ENCODE measurements at places on chromosomes 4 and X.
A peak's percentile ranks its signal among the peaks of the same experiment; 100 is the strongest.

DNA sequence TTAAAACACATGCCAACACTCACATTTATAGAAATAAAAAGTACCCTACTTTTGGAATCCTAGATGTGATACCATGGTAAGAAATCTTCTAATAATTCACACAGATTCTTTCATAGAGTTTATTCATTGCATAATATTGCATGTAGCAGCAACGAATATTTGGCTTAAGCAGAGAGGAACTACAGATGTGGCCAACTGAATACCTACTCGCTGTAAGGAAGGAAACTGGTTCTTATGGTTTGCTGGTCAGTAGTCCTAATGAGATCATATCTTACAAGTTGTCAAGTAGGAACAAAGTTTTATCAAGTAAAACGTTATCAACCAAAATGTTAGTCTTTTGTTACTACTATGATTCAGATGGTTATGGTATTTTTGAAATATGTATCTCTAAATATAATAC, 996.1 kb downstream of the PDHA2 start:
- H3K4me1 ChIP-seq, result no peaks in the 10 kb centered on the region
- H3K36me3 ChIP-seq, result no peaks in the 10 kb centered on the region
- H3K27ac ChIP-seq, result no peak overlapping the region
- no peak overlapping the region for H3K4me3 ChIP-seq
- no peak for DNase-seq

DNA sequence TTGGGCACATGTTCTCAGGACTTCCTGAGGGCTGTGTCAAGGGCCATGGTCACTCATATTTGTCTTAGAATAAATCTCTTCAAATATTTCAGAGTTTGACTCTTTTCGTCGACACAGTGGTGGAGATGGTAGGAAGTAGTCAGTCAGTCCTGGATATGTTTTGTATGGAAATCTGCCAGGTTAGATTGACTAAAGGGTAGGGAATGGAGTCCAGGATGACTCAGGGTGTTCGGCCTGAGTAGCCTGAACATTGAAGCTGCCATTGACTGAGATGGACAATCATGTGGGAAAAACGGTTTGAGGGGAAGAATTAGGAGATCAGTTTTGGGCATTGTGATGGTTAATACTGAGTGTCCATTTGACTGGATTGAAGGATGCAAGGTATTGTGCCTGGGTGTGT, 177.1 kb upstream of the CENPE start:
- peaks cover 12% of the 10 kb centered on the region for H3K4me1 ChIP-seq
- no peaks in the 10 kb centered on the region for H3K36me3 ChIP-seq
- H3K27ac ChIP-seq, result no peak overlapping the region
- no peaks in the 10 kb centered on the region for H3K27me3 ChIP-seq

- no peak overlapping the region for H3K27ac ChIP-seq
- peak; percentile 2 for DNase-seq
- no peaks in the 10 kb centered on the region for H3K27me3 ChIP-seq
- H3K36me3 ChIP-seq, result no peaks in the 10 kb centered on the region
- no peak overlapping the region for H3K4me3 ChIP-seq
Observed at GRCh38 chr4:177728361-177729152, 286.3 kb upstream of the AGA start.

DNA sequence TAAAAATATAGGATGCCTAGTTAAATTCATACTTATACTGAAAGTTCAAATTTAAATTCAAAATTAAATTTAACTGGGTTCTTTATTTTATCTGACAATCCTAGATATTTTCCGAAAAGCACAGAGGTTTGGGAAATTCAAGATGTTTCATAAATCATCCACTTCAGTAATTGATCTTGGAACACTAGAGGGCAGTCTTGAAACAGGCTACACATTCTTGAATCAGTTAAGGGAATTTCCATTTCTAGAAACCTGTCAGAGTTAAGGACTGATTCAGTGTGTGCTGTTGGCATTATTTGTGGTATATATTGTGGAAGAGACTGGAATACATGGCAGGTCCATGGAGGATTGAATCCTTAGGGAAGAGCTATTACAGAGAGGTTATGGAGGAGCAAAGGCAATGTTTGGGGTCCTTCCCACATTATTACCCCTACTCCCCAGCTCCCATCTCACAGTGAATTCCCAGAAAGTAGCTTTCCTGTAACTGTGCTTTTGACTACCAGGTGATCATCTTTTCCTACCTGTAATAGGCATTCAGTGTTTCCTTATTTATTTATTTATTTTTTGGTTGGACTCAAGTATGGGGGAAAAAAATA, 92.9 kb downstream of the EGF start:
- DNase-seq, result peak; percentile 41
- no peaks in the 10 kb centered on the region for H3K36me3 ChIP-seq
- H3K4me3 ChIP-seq, result no peak overlapping the region
- no peaks in the 10 kb centered on the region for H3K4me1 ChIP-seq

- no peaks in the 10 kb centered on the region for H3K36me3 ChIP-seq
- no peaks in the 10 kb centered on the region for H3K27me3 ChIP-seq
- no peak for DNase-seq
Observed at GRCh38 chr4:930827-931193, 1.3 kb downstream of the GAK start.

DNA sequence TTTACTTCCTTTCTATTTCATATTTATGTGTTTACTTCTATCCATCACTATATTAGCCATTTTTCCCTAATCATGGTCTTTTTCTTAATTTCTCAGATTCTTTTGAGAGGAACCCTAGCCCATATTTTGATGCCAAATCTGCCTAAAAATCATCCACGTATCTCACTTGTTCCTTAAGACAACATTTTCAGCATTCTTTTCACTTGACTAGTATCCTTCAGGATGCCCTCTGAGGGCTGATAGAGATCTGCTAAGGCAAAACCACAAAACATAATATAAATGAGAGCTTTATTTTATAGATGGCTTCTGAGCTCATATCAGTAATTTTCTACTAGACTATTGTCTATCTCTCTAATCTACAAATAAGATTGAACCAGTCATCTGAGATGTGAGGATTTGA, 341.9 kb downstream of the GPM6A start:
- H3K27ac ChIP-seq, result no peak overlapping the region
- no peaks in the 10 kb centered on the region for H3K36me3 ChIP-seq
- H3K27me3 ChIP-seq, result no peaks in the 10 kb centered on the region

- H3K27me3 ChIP-seq, result no peaks in the 10 kb centered on the region
- no peaks in the 10 kb centered on the region for H3K36me3 ChIP-seq
- H3K4me1 ChIP-seq, result no peaks in the 10 kb centered on the region
- DNase-seq, result peak; percentile 41
- no peak overlapping the region for H3K4me3 ChIP-seq
Observed at GRCh38 chrX:39152106-39152649, 350.9 kb downstream of the MID1IP1 start.

DNA sequence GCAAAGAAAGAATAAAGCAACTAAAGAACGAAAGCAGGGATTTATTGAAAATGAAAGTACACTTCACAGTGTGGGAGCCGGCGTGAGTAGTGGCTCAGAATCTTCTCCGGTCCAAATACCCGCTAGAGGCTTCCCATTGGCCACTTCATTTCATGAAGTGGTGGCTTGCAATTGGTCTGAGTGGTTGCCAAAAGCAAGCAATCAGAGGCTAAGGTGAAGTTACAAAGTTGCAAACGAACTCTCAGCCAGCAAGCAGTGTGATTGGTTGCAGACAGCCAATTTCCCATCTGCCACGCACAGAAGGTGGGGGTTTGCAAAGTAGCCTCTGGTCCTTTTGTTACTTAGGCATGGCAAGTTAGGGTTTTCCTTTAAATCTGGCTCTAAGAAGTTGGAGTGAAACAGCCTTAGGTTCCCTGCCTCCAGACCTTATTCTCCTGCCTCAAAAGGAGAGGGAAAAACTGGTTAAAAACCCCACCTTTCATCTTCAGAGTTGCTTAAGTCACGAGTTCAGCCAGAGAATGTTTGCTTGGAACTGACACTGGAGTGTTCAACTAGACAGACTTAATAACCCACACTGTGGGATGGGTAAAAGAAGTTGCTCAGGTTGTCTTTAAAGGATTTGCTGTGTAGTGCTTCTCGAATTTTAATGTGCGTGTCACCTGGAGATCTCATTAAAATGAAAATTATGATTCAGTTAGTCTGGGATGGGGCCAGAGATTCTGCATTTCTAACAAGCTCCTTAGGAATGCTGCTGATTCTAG, 6.9 kb upstream of the CLOCK start:
- peaks cover 8% of the 10 kb centered on the region for H3K4me1 ChIP-seq
- no peaks in the 10 kb centered on the region for H3K27me3 ChIP-seq
- H3K4me3 ChIP-seq, result no peak overlapping the region
- DNase-seq, result peak; percentile 5

GRCh38 chr4:140070973-140071372, 83.0 kb downstream of the MAML3 start:
- DNase-seq, result no peak
- H3K4me3 ChIP-seq, result no peak overlapping the region
- H3K27ac ChIP-seq, result peak overlapping the region; percentile 56
- H3K27me3 ChIP-seq, result no peaks in the 10 kb centered on the region
- H3K4me1 ChIP-seq, result peaks cover 19% of the 10 kb centered on the region

GRCh38 chrX:9980927-9981326, 13.8 kb downstream of the CLDN34 start:
- H3K4me1 ChIP-seq, result no peaks in the 10 kb centered on the region
- H3K27ac ChIP-seq, result no peak overlapping the region
- no peaks in the 10 kb centered on the region for H3K36me3 ChIP-seq
- H3K27me3 ChIP-seq, result no peaks in the 10 kb centered on the region
- H3K4me3 ChIP-seq, result no peak overlapping the region

- no peaks in the 10 kb centered on the region for H3K27me3 ChIP-seq
- H3K4me3 ChIP-seq, result no peak overlapping the region
- no peaks in the 10 kb centered on the region for H3K4me1 ChIP-seq
- no peaks in the 10 kb centered on the region for H3K36me3 ChIP-seq
Observed at GRCh38 chrX:51151734-51152133, 180.9 kb upstream of the NUDT10 start.

- no peaks in the 10 kb centered on the region for H3K4me1 ChIP-seq
- no peak overlapping the region for H3K27ac ChIP-seq
- no peaks in the 10 kb centered on the region for H3K36me3 ChIP-seq
- no peaks in the 10 kb centered on the region for H3K27me3 ChIP-seq
- no peak for DNase-seq
- no peak overlapping the region for H3K4me3 ChIP-seq
Observed at GRCh38 chr4:41550308-41550707, 12.4 kb downstream of the LIMCH1 start.

DNA sequence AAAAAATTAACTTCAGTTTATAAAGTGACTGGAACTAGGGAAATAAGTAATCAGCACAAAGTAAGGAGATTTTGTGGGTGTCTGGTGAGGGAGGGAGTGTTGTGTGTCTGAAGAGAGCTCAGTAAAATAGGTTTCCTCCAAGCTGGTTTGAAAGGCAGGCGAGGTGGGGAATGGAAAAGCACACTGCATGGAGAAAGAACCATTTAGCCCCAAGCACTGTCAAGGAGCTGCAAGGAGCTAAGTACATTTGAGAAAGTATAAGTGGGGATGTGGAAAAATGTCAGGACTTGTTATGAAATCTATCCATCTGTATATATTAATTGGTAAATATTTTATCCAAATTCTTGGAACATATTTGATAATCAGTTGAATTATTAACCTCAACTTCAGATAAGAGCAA, 956 bp downstream of the C4orf51 start:
- no peaks in the 10 kb centered on the region for H3K36me3 ChIP-seq
- no peak overlapping the region for H3K27ac ChIP-seq
- no peak for DNase-seq
- H3K4me3 ChIP-seq, result no peak overlapping the region
- H3K4me1 ChIP-seq, result no peaks in the 10 kb centered on the region
- H3K27me3 ChIP-seq, result no peaks in the 10 kb centered on the region

DNA sequence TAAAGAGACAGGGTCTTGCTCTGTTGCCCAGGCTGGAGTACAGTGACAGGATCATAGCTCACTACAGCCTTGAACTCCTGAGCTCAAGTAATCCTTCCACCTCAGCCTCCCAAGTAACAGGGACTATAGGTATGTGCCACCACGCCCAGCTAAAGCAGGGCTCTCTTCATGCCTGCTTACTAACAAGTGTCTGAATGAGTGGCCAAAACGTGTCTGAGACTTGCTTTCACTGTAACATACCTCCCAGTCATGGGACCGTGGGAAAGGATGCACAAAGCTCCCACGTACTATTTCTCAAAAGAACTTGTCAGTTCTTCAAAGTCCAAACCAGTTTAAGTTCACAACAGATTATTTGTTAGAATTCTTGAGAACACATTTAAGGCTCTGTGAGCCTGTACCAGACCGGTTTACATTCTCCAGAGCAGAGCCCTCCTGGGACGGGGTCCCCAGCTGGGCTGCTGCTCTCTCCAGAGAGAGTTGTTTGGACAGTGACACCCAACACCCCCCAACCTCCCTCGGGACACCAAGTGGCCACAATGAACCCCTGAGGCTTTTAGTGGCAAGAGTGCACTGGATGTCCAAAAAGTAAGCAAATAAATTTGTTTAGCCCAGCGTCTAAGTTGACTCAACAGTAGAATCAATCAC, 24.1 kb downstream of the SH3KBP1 start:
- no peaks in the 10 kb centered on the region for H3K27me3 ChIP-seq
- H3K36me3 ChIP-seq, result no peaks in the 10 kb centered on the region
- no peaks in the 10 kb centered on the region for H3K4me1 ChIP-seq
- H3K27ac ChIP-seq, result no peak overlapping the region
- no peak overlapping the region for H3K4me3 ChIP-seq

- H3K27ac ChIP-seq, result no peak overlapping the region
- no peak for DNase-seq
- H3K36me3 ChIP-seq, result no peaks in the 10 kb centered on the region
- no peak overlapping the region for H3K4me3 ChIP-seq
- no peaks in the 10 kb centered on the region for H3K4me1 ChIP-seq
Observed at GRCh38 chr4:114729068-114729738, 130.6 kb downstream of the UGT8 start.

- no peaks in the 10 kb centered on the region for H3K36me3 ChIP-seq
- DNase-seq, result no peak
- H3K4me1 ChIP-seq, result no peaks in the 10 kb centered on the region
- no peak overlapping the region for H3K4me3 ChIP-seq
- H3K27ac ChIP-seq, result no peak overlapping the region
- H3K27me3 ChIP-seq, result no peaks in the 10 kb centered on the region
Observed at GRCh38 chrX:101190736-101191135, 28.9 kb upstream of the DRP2 start.

DNA sequence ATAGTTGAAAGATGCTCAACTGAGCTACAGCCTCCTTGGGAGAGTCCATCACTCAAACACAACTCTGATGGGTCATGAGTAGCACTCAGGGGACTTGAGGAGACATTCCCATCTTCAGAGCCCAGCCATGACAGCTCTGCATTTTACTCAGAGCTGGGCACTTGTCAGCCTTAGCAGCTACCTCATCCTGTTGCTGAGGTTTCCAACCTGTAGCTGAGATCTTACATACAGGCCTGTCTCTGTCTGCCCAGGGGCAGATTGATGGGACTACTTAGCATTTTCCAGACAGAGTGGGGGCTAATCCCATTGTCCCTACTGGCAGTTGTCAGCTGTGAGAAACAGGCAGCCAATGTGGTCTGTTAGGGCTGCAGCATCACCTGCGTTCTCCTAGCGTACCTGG, 3.5 kb downstream of the FHDC1 start:
- H3K4me3 ChIP-seq, result no peak overlapping the region
- no peaks in the 10 kb centered on the region for H3K4me1 ChIP-seq

DNA sequence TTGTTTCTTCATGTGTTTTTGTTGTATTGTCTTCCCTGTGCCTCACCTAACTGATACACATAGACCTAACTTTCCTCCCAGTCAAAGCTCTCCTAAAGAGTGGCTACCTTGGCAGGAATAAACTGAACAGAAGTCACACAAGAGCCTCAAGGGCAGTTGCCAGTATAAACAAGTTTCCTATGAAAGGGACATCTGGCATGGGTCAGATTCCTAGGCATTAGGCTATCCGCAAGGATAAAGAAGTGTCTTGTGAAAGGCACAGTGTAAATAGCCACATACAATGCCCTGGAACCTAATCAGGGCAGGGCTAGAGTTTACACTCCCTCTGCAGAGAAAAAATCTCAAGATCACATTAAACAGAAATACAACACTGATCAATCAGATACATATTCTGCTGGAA, 220.8 kb downstream of the SPANXN3 start:
- DNase-seq, result no peak
- H3K27ac ChIP-seq, result no peak overlapping the region
- H3K4me3 ChIP-seq, result no peak overlapping the region
- no peaks in the 10 kb centered on the region for H3K4me1 ChIP-seq
- no peaks in the 10 kb centered on the region for H3K36me3 ChIP-seq

Data from Caco-2 (cell line).